ENCODE measurements at places on chromosomes 4 and X.

- DNase-seq = peak; percentile 33
Measured at GRCh38 chr4:167111622-167112021, 122.7 kb downstream of the SPOCK3 start.

DNA sequence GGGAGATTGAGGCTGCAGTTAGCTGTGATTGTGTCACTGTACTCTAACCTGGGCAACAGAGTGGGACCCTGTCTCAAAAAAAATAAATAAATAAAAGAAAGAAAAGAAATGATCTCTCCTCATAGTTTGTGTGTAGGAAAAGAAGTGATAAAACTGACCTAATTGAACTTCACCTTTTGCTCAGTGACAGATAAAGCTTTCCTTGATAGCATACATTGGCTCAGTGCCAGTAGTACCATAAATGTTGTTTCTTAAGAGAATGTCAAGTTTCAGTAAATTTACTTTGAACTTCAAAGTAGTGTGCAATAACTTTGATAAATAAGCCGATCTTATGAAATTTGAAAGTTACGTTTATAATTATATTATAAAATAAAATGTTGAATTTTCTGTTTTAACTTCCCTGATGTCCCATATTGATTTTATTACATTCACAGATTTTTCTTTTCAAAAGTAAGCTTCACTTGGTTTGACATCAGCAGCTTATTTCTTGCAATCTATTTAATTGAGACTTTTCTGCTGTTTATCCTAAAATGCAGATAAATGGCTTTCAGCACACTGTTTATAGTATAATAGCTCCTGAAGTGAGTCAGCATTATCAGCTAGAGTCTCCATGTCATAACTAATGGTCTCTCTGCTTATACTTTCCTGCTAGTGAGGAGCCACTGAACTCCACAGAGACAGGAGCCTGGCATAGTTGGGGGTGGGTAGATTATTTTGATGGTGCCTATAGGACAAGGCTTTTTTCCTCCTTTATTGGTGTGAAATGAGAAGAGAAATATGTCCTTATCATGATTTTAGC, 330.1 kb downstream of the BMPR1B start:
- DNase-seq = no peak

GRCh38 chrX:132692526-132692925, 203.7 kb upstream of the MBNL3 start:
- DNase-seq = no peak

DNA sequence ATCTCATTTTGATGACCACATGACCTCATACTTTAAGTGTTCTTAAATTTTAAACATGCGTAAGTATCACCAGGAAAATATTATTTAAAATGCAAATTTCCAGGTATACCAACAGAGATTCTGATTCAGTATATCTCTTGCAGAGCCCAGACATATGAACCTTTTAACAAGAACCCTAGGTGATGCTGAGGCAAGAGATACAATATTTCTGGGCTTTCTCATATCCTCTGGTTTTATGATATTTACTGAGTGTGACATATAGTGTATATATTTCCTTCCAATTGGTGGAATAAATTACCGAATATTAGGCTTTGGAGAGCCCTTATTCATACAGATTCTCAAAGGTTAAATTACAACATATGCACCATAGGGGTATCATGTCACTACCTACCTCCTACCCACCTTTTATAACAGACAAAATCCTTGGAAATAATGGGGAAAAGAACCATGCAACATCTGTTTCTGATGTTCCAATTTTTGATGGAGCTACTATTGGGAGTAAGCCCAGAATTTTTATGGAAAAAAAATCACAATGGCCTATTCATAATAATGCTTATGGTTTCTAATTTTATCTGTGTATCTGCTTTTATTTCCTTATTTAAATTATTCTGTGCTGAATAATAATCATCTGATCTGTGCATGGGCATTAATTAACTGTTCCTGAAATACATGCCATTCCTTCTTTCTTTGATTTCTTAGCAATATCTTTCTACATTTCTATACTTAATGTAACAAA, 27.1 kb downstream of the KCTD8 start:
- DNase-seq = no peak

- DNase-seq = no peak
Measured at GRCh38 chr4:127737295-127737694, 7.1 kb downstream of the SLC25A31 start.

GRCh38 chr4:15158406-15159091, 156.3 kb downstream of the CPEB2 start:
- DNase-seq = no peak

DNA sequence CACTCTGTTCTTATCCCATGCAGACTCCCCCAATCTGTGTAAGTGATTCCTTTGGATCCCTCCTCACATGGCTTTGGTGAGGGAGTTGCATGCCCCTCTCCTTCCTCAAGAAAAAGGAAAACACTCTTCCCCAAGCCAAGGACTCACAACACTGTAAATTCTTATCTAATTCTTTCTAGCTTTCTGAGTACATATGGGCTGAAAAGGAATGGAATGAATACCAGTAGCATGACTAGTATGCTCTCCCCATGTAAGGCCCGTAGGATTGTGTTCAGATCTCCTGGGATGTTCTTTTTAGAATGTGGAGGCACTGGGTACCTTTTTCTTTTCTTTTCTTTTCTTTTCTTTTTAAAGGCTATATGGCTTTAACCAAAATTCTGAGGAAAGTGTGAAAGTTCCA, 17.0 kb upstream of the MAGED1 start:
- no peak for DNase-seq

DNA sequence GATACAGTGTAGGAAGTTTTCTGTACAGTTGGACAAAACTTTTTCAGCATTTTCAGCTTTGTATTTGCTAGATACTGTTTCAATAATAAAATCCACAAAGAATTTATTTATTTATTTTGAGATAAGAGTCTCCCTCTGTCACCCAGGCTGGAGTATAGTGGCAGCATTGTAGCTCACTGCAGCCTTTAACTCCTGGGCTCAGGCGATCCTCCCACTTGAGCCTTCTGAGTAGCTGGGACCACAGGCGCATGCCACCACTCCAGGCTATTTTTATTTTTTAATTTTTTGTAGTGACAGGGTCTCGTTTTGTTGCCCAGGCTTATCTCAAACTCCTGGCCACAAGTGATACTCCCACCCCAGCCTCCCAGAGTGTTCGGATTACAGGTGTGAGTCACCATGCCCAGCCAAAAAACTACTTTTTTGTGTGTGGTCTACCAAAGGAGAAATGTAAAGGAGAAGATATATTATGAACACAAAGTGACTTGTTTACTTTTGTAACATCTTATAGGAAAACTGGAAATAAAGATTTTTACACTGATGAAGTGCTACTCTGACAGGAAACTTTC, 13.0 kb upstream of the SOWAHD start:
- DNase-seq = no peak

DNA sequence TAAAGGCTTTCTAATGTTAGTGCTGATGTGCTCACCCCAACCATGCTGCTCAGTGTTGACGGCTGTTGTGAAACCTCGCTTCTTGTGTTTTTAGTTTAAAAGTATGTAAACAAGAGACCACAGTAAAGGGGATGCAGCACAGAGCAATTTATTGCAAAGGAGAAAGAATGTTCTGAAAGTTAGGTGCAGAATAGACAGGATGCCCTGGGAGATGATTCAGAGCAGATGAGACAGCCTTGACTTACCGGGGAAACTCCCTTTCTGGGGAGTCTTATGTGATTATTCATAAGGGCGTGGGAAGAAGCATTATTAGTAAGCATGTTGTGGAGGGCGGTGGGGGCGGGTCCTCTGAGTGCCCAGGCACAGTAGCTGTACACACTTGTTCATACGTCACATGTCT, 47.7 kb downstream of the EVC start:
- DNase-seq = peak; percentile 93

GRCh38 chr4:152539556-152540292, 3.8 kb upstream of the FBXW7 start:
- no peak for DNase-seq

GRCh38 chr4:176334066-176334465, 14.3 kb downstream of the SPCS3 start:
- no peak for DNase-seq

GRCh38 chr4:176805155-176805554, 12.4 kb upstream of the VEGFC start:
- no peak for DNase-seq

GRCh38 chrX:31070057-31070468, 1.8 kb downstream of the FTHL17 start:
- no peak for DNase-seq

DNA sequence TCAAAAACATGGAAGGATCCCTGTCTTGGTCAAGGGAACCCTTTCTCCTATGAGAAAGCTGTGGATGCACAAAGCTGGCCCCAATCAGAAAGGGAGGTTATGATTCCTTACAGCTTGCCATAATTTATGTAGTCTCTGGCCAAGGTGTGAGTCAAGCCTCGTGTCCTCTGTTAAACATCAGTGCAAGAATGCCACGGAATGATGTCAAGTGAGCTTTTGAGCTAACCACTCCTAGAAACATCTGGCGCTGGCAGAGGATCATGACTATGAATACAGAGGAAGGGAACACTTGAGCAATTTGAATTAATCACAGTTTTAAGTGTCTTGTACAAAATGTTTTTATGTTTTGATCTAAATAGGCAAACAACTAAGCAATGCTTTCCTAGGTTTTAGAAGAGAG, 51.5 kb upstream of the RAP2C start:
- peak; percentile 61 for DNase-seq

- no peak for DNase-seq
Measured at GRCh38 chrX:3526731-3527130, 180.3 kb upstream of the MXRA5 start.

DNA sequence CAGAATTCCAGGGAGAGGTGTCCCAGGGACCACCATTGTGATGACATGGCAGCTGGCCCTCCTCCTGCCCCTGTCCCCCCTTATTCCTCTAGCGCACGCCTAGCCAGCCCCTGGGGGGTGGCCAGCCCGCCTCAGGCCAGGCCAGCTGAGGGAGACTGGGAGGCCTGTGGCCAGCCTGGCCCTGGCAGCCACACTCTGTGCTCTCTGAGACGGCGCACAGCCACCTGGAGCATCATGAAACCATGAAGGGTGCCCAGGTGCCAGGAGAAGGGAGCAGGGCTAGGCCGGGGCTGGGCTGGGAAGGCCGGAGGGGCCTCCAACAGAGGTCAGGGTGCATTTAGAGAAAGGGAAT, 14.4 kb upstream of the DUSP9 start:
- DNase-seq = no peak

GRCh38 chrX:76147106-76147505, 25.8 kb upstream of the PBDC1 start:
- no peak for DNase-seq

DNA sequence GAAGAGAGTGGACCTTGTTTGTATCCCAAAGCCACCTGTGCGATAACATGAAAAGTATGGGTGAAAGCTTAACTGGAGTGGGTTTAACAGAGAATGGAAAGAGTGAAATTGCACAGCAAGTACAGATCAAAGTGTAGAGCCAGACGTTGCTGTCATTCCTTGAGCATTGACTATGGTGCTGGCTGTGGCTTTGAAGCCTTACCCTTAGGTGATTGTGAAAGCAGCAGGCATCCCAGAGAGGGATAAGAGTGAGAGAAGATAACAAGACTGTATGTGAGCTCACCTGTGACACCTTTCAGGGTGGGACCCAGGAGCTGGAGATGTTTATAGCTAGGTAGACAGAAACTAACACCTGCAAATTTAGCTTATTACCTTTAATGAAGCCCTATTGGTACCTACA, 77.6 kb downstream of the CFAP299 start:
- no peak for DNase-seq

DNA sequence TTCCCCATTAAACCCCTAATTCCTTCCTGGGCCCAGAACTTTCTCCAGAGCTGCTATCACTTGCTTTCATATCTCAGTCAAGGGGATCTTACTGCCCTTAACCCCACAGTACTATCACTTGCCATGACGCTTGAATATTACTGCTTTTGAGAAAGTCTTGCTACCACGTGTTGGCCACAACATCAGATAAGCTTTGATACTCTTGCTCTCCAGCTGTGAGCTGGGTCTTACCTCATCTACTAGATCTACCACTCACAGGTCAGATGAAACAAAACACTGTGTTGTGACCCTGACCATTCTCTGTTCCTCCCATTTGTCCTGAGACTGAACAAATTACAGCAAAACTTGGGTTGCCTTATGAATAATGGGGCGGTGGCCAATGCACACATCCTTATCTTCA, 12.1 kb upstream of the TAPT1 start:
- DNase-seq = no peak

DNA sequence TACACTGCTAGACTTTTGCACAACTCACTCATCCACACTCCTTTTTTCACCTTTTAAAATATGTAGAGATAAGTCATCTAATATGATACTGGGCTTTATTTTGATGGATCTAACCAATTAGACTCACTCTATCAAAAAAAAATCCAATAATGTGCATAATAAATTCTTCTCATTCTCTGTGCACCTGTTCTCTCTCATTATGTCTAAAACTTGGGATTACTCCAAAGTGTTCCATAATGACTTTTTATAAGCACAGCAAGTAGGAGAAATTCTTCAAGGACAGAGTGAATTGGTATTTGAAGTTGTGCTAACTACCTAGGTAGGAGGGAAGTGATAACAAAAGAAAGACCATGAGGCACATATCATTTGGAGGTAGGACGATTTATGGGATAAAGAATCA, 1438.8 kb downstream of the PCDH7 start:
- no peak for DNase-seq

DNA sequence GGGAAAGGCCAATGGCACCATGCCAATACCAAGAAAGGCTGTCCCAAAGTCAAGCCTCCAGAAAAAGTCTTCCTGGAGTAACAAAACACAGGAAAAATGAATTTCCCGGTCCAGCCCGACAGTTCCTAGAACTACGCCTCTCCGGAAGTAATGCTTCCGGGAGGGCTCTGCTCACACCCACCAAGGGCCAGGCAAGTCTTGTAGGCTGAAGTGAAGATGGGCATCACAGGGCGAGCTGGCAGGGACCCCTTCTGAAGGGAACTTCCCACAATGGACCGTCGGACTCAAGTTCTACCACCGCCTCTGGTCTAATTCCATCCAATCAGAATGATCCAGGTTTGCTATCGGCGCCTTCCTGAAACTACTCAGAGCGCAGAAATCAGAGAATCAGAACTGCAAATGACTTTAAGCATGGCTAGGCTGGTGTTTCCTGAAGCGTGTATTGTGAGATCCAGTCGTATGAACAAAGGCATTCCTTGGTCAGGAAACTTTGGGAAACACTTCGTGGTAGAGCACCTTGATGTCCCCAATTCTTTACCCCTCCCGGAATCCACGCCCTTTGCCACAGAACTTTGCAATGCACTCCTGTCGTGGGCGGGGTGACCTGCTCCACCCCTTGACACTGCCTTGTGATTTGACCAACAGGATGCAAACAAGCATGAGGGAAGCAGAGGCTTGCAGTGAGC, 127.8 kb downstream of the BCOR start:
- DNase-seq = no peak

DNA sequence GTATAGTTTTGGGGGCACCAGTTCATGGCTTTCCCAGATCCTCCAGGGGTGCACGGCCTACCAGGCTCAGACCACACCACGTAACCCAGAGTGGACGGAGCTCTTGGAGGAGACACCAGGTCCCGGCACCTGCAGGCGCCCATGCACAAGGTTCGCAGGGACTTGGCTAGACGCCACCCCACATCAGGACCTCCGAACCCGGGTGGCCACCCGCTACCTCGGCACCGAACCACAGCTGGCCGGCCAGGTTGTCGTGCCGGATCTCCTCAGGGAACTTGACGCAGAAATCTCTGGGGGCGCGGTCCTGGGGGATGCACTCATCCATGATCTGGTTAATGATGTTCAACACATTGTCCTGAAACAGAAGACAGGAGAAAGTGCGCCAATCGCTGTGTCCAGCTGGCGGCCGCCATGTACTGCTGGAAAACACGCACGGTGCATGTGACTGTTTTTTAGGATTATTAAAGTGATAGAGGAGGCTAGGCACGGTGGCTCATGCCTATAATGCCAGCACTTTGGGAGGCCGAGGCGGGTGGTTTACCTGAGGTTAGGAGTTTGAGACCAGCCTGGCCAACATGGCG, 77.1 kb downstream of the ZFYVE28 start:
- DNase-seq = no peak

- DNase-seq = no peak
Measured at GRCh38 chr4:4558881-4559280, 17.0 kb upstream of the STX18 start.

All from keratinocyte (primary cell).